ENCODE measurements at places on chromosomes 7 and 10.

DNA sequence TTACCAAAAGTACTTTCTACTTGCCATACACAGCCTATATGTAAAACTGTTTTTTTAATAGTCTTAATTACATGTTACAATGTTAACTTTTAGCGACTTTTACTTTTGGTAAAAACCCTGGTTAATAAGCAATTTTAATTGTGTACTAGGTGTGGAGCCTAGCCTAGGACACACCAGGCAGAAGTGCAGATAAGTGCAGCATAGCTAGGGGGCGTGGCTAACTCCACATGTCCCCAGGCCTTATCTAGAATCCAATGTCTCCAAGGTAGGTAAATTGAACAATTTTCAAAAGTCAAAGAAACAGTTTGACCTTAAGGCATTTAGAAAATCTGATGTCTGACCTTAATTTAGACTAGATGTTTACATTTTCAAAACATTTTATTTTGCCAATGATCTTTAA is 858.7 kb downstream of the CCSER2 start:
- DNase-seq = no peak

DNA sequence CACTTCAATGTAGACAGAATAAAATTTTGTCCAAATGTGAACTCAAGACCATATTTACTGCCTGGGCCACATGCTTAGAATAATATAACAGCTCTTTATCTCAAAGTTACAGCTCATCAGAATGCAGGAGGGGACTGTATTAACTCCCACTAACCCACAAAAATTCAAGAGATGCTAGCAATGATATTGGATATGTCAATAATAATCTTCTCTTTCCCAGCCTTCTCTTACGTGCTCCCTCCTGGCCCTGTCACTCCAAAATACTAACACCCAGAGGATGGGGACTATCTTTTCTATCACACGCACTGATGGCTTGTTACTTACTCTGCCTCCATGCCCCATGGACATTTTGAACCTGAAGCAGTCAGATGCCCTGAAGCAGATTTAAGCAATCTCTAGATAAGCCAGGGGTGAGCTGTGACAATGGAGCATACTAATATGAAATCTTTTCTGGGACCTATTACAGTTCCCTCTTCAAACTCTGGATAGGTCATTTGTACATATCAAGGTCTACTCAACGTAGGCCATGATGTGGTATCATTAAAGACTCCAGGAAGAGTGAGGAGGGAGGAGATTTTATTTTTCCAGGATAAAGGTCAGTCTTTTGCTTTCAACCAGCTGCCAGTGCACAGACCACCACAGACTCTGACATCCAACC is 803.0 kb downstream of the GRM8 start:
- DNase-seq = no peak

DNA sequence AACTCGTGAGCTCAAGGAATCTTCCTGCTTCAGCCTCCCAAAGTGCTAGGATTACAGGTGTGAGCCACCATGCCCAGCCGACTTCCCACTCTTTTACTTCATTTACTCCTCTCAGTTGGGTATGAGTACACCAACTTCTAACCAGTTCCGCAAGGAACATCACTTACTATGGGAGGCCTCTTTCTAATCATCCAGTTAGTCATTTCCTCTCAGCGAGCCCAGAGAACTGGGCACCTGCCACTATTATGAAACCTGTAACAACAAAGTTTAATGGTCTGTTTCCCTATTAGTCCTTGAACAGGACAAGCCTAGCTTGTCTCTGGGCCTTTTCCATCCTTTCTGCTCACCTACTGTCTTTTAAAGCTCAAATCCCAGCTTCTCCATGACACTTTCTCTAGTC is 88.8 kb downstream of the DNMBP start:
- DNase-seq = peak; percentile 52

DNA sequence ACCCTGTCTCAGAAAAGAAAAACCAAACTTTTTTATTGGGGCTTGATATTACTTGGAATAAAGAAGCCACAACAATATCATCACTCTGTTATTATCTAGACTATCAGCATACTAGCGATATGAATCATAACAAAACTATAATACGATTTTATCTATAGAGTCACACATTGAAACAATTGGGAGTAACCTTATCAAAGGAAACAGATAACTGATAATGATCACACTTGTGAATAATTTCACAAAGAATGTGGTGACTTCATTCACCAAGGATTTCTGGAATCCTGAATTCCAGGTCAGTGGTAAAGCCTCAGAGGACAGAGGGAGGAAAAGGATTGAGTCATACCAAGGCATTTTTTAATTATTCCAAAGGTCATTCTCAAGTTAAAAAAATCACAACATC is 32.1 kb upstream of the NMT2 start:
- peak; percentile 38 for DNase-seq

DNA sequence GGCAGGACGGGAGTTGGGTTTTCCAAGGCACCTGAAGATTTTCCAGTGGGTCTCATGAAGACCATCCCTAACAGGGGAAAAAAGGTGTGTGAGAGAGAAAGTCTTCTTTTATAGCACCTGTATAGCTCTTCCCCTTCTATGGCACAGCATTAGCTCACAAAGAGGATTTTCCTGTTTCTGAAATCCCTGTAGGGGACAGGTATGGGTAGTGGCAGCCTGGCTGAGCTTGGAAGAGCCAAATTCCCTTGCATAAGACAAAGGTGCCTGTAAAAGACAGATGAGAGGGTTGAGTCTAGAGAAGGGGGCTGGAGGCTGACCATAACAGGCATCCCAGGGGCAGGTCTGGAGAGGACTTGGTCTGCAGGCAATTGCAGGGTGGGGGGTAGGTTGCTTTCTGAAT is 63.7 kb downstream of the COL13A1 start:
- no peak for DNase-seq

GRCh38 chr7:47454974-47455871 is 126.7 kb downstream of the TNS3 start:
- DNase-seq = no peak

- DNase-seq = no peak
Observed at GRCh38 chr7:139900326-139900725, 71.3 kb downstream of the TBXAS1 start.

- DNase-seq = no peak
Observed at GRCh38 chr7:64098-64915, 128.1 kb upstream of the FAM20C start.

DNA sequence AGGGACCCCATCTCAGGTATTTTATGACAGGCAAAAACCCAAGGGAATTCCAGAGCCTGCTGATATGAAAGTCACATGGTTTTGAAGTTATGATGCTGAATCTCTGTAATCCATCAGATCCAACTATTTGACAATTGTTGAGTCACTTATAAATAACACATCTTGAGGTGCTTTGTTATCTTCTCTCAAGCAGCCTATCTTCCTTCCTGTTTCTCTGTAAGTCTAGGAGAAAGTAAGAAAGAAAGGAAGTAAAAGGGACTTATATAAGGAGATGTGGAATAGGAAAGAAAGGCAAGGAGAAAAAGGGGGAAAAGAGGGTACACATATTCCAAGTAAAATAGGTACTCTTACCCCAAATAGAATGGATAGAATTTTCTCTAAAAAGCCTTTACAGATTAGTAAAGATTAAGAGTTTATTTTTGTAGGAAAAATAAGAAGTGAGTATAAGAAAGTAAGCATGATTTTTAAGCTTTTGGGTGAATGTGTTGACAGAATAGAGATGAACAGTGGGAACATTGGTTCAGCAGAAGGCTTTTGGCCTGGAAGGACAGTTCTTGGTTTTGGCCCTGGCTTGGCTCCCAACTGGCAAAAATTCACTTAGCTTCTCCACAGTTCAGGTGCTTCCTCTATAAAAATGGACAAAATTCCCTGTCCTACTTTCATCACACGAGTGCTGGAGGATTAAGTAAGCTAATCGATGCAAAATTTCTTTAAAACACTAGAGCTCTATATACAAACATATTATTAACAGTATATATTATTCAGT is 39.6 kb upstream of the ANK3 start:
- DNase-seq = no peak

GRCh38 chr10:20616056-20616671 is 280.9 kb downstream of the NEBL start:
- no peak for DNase-seq

- no peak for DNase-seq
Observed at GRCh38 chr10:72108830-72109635, 20.7 kb upstream of the SPOCK2 start.

- peak; percentile 13 for DNase-seq
Observed at GRCh38 chr7:111384065-111384891, 178.0 kb downstream of the IMMP2L start.

DNA sequence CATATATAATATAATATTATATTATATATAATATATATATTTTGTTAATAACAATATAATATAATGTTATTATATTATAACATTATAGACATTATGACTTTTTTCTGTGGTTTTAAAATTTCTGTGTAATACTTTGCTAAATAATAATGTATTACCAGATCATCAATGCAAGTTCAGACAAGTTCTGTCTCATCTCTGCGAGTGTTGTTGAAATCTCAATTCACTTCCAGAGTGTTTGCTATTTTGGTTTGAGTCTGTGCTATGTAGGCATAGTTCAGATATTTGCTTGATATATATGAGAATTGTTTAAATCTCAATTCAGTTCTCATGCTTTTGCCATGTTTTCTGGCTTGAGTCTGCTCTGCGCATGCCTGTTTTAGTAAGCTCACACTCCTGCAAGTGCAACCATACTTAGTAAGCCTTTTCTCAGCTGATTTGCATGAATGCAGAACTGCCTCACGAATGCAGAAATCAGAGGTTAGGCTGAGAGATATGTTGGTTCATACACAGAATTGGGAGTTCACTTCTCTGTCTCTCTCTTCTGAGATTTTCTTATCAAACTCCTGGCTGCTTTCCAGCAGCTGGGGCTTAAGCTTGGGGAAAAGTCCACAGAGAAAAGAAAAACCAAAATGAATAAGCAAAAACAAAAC is 830.2 kb upstream of the SORCS1 start:
- DNase-seq = no peak

DNA sequence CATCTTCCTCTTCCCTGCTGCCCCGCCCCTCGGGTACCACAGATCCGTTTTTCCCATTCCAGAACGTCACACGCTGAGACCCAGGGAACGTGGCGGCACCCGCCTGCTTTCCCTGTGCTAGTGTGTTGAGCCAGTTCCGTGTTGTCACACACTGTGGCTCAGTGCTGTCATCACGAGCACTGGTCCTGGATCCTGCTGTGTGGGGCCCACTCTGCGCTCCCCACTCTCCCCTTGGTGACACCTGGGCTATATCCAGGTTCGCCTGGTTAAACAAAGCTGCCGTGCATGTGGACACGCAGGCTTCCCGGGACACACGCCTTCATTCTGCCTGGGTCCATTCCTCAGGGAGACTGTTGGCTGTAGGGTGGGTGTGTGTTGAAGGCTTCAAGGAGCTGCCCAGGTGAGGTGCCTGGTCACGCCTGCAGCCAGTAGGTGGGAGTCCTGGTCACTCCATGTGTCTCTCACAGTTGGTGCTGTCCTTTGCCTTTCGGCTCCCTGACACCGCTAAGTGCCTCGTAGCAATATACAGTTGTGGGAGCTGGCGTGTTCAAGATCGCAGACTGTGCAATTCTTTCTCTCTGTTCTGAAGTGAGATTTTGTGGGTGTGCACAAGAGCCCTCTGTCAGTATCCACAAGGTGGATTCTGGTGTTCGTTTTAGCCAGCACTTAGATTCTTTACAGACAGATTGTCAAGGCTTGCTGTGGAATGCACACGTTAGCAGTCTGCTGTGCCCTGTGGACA is 88.6 kb downstream of the INPP5A start:
- no peak for DNase-seq

- no peak for DNase-seq
Observed at GRCh38 chr7:52592698-52593097, 442.7 kb upstream of the POM121L12 start.

DNA sequence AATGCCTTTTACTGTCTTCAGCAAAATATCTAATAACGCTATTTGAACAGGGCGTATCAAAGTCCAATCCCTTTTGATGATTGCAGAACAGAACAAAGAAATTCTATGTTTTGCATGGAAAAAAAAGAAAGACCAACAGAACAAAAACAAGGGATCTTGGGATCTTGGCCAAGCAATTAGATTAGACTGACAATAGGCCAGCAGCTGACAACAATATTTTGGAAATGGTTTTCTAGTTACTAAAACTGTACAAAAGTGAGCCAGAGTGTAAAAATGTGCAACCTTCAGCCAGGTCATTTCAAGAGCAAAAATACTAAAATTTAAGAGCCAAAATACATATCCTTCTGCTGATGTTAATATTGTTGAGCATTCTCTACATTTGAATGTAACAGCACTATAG is 716.5 kb upstream of the KCND2 start:
- no peak for DNase-seq

GRCh38 chr7:21960922-21961321 is 15.2 kb upstream of the CDCA7L start:
- peak; percentile 71 for DNase-seq

GRCh38 chr7:117871401-117871777 is 1.9 kb downstream of the CTTNBP2 start:
- DNase-seq = no peak

DNA sequence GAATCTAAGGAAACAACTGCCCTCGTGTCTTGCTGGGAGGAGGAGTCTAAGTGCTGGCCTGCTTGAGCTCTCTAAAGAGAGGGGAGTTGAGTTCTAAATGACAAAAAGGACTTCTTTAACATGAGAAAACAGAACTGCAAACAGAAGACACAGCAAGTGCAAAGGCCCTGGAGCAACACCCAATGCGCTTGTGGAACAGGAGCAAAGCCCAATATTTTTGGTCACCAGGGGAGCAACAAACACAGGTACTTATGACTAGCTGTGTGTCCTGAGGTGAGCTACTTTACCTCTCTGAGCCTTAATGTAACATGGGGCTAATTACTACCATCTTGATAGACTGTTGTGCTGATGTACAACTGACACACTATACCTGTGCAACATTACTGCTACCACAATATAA is 634.3 kb downstream of the PARD3 start:
- DNase-seq = no peak

GRCh38 chr7:74598558-74598957 is 59.0 kb upstream of the GTF2I start:
- DNase-seq = peak; percentile 56

DNA sequence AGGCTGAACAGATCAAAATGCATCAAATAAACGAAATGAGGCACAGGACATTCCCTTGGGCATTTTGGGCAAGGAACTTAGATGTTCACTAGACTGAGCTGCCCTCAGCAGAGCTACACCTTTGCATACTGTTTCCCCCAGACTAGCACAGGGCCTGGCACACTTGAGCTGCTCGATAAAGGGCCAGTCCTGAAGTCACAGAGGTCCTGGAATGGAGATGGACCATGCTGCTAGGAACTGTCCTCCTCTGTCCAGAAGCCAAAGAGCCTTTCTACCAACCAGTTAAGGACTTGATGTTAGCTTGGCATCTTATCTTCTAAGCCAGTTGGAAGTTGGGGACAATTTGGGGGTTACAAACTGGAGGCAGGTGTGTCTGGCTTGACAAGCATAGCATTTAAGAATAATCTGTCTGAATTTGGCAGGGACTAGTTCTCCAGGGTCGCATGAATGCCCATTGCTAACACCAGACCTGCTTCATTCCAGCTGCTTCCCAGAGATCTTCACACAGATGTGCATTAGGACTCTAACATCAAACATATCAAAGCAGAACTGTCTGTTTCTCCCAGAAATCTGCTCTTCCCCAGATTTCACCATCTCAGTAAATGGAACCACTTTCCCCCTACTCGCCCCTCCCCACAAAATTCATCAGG is 152.2 kb upstream of the PDE1C start:
- DNase-seq = no peak

- no peak for DNase-seq
Observed at GRCh38 chr10:97571622-97572021, 957 bp upstream of the ANKRD2 start.
